ENCODE measurements at places on chromosomes 16 and 17. TPM values are rescaled to one million over a fixed set of nuclear protein-coding genes. Genes with fewer than 3 reads are reported as not detected.

DNA sequence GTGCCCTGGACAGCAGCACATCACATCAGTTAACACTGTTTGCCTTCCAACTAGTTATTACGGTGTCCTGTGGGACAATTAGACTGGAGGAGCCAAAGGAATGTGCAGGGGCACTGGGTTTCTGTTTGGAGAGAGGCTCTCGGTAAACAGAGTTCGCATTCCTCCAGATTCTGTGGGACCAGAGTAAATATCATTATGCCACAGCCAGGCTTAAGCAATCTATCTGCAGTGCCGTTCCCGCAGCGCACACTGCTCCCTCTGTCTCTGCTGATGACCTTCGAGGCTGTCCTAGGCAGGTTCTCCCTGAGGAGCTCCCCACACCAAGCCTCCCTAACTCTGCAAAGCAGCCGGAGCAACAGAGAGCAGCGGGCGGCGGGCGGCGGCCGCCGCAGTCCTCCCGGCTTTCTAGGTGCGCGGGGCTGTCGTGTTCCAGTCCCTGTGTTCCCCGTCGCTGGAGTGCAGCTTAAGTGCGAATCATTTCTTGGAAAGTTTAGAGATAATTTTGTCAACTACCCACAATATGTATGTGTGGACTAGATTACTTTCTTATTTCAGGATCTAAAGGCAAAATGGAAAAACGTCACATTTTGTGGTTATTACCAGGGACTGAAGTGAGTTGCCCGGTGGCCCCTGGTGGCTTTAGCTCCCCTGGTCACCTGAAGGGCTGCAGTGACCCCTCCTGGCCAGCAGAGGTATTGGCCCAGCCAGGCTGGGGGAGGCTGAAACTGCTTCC is 43.3 kb downstream of the PGS1 start:
- no peaks in the 10 kb centered on the region for H3K27me3 ChIP-seq
- H3K27ac ChIP-seq: no peak overlapping the region
- H3K4me1 ChIP-seq: peaks cover 3% of the 10 kb centered on the region
- H3K4me3 ChIP-seq: no peak overlapping the region
- peaks cover 56% of the 10 kb centered on the region for H3K36me3 ChIP-seq

DNA sequence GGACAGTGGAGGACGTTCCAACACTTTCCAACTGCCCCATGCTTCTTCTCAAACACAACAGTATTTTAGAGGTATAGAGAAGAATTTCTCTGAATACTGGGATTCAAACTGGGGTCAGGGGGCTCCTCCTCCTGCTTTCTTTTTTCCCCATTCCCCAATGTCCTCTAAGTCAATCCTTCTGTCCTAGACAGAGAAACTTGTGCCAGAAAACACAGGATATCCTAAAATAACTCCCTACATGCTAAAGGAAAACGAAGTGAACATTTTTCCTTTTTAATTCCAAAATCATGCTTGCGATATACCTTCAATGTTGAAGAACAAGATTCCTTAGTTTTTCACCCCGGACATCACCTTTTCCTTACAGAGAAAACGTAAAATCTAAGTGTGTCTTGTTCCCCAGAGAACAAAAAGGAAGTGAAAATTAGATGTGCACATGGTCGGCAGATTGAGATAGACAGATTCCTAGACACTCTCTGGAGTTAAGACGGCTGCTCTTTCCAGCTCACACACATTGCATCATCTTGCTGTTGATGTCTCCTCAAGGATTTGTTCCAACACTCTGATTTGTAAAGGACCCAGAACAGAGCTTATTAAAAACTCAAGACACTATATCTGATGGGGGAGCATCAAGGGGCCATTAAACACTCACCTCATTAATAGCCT is 228.2 kb downstream of the GRIN2A start:
- H3K4me3 ChIP-seq: no peak overlapping the region
- no peak overlapping the region for H3K27ac ChIP-seq
- no peak for DNase-seq
- peaks cover 99% of the 10 kb centered on the region for H3K27me3 ChIP-seq
- no peaks in the 10 kb centered on the region for H3K36me3 ChIP-seq

GRCh38 chr17:30376621-30377452 is 1.9 kb upstream of the CPD start:
- peaks cover 8% of the 10 kb centered on the region for H3K4me1 ChIP-seq
- no peaks in the 10 kb centered on the region for H3K36me3 ChIP-seq
- no peak overlapping the region for H3K4me3 ChIP-seq
- DNase-seq: no peak
- peaks cover 7% of the 10 kb centered on the region for H3K27me3 ChIP-seq

- no peaks in the 10 kb centered on the region for H3K36me3 ChIP-seq
- no peak overlapping the region for H3K27ac ChIP-seq
- peaks cover 10% of the 10 kb centered on the region for H3K27me3 ChIP-seq
- no peak overlapping the region for H3K4me3 ChIP-seq
- H3K4me1 ChIP-seq: peaks cover 6% of the 10 kb centered on the region
Observed at GRCh38 chr17:38349097-38349730, 2.4 kb upstream of the SOCS7 start.

GRCh38 chr16:73027685-73028111 is 20.2 kb downstream of the ZFHX3 start:
- H3K4me3 ChIP-seq: no peak overlapping the region
- H3K4me1 ChIP-seq: peaks cover 18% of the 10 kb centered on the region
- H3K27ac ChIP-seq: no peak overlapping the region
- H3K27me3 ChIP-seq: peaks cover 93% of the 10 kb centered on the region
- no peaks in the 10 kb centered on the region for H3K36me3 ChIP-seq
- DNase-seq: peak; percentile 47

SULT1A2 gene
- total RNA-seq: 0.29 TPM

DNA sequence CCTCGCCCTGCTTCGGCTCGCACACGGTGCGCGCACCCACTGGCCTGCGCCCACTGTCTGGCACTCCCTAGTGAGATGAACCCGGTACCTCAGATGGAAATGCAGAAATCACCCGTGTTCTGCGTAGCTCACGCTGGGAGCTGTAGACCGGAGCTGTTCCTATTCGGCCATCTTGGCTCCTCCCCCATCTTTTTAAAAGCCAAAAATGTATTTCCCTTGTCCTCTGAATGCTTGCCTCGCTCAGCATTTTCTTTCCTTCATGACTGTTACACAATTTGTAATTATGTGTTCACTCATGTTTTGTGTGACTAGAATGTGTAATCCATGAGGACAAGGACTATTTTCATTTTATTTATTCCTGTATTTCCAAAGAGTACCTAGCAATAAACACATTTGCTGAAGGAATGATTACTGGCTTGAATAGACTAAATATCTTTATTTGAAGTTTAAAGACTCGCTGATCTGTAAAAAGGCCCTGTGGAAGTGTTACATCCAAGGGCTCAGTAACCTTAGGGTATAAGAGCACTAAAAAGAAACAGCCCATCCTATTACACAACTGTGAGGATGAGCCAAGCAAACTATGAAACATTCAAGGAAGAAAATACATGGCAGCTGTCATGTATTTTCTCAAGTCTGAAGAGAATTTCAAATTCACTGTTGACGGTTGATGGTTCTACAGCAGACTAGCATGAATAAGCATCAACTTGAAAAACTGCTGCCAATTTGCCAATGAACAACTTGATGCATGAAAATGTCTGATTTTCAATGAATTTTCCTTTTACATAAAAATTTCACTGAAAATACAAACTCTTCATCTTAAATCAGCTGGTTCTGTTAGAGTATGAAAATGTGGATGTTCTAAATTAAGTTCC is 192.6 kb downstream of the MYO1D start:
- no peaks in the 10 kb centered on the region for H3K4me1 ChIP-seq
- no peak for DNase-seq
- peak overlapping the region; percentile 24 for H3K4me3 ChIP-seq
- no peak overlapping the region for H3K27ac ChIP-seq
- no peaks in the 10 kb centered on the region for H3K27me3 ChIP-seq

DNA sequence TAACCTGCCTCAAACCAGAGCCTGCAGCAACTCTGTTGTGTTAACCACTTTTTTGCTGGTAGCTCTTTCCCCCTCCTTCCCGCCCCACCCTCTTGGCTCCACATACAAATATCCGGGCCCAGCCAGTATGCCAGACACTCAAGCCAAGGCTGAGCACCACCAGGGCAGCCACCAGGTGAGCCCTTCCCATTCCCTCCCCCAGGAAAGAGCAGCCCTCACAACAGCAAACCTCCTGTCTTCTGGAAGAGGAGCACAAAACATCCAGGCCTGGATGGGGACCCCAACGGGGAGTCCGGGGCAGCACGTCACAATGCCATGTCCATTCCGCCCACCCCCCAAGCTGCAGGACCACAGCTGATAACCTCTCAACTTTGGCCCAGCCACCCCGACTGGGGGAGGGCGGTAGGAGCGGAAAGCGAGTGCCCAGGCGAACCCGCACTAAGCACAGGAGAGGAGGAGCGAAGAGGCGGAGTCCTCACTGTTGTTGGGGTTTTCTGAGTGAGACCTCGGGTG is 757 bp downstream of the ORMDL3 start:
- H3K4me1 ChIP-seq: no peaks in the 10 kb centered on the region
- peak; percentile 88 for DNase-seq
- H3K27ac ChIP-seq: peak overlapping the region; percentile 69

CX3CL1 gene
- 0.82 TPM for total RNA-seq

- H3K4me1 ChIP-seq: no peaks in the 10 kb centered on the region
- peak overlapping the region; percentile 90 for H3K4me3 ChIP-seq
- H3K27me3 ChIP-seq: peaks cover 10% of the 10 kb centered on the region
- H3K27ac ChIP-seq: no peak overlapping the region
Observed at GRCh38 chr16:2204416-2205103, 694 bp upstream of the MLST8 start.

DNA sequence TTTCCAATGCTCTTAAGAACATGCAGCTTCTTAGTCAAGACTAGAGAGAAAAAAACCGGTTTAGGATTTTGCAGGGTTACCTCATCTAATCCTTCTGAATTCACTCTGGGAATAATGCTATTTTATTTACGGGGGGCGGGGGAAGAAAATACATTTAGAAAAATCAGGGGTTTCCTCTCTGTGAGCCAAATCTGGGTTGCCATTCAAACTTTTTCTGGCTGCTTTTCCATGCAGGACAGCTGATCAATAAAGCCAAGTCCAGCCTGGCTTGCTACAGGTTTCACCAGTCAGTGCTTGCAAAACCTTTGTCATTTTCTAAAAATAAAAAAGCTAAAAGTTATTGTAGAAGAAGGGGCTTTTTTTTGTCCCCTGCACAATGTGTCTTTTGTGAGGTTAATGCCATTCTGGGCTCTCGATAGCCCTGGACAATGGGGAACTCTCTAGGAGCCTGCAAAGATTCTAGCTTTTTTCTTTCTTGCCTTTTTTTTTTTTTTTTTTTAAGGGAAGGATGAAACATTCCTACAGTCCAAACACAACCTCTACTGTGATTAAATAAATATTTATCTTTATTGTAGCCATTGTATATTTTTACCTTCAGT is 13.1 kb upstream of the ZFHX3 start:
- no peak overlapping the region for H3K4me3 ChIP-seq
- no peak overlapping the region for H3K27ac ChIP-seq
- DNase-seq: peak; percentile 38
- H3K4me1 ChIP-seq: peaks cover 6% of the 10 kb centered on the region
- no peaks in the 10 kb centered on the region for H3K36me3 ChIP-seq
- peaks cover 88% of the 10 kb centered on the region for H3K27me3 ChIP-seq

- peaks cover 70% of the 10 kb centered on the region for H3K27me3 ChIP-seq
- H3K4me1 ChIP-seq: no peaks in the 10 kb centered on the region
- DNase-seq: peak; percentile 60
- no peak overlapping the region for H3K27ac ChIP-seq
- no peak overlapping the region for H3K4me3 ChIP-seq
Observed at GRCh38 chr16:1859650-1860049, 12.3 kb downstream of the MEIOB start.

OTOP2 gene
- total RNA-seq: not detected

- no peaks in the 10 kb centered on the region for H3K36me3 ChIP-seq
- no peak overlapping the region for H3K27ac ChIP-seq
- H3K4me1 ChIP-seq: no peaks in the 10 kb centered on the region
Observed at GRCh38 chr17:57033296-57033695, 51.8 kb upstream of the AKAP1 start.

NOD2 gene
- 0.33 TPM for total RNA-seq

ARL5C gene
- total RNA-seq: not detected

- no peak overlapping the region for H3K4me3 ChIP-seq
- no peak overlapping the region for H3K27ac ChIP-seq
- peaks cover 3% of the 10 kb centered on the region for H3K4me1 ChIP-seq
- no peak for DNase-seq
- H3K27me3 ChIP-seq: peaks cover 2% of the 10 kb centered on the region
- H3K36me3 ChIP-seq: peaks cover 58% of the 10 kb centered on the region
Observed at GRCh38 chr17:6648181-6648580, 3.2 kb downstream of the MED31 start.

GRCh38 chr16:78584213-78584860 is 484.9 kb downstream of the WWOX start:
- H3K27me3 ChIP-seq: no peaks in the 10 kb centered on the region
- no peaks in the 10 kb centered on the region for H3K4me1 ChIP-seq
- H3K4me3 ChIP-seq: no peak overlapping the region
- DNase-seq: no peak
- no peak overlapping the region for H3K27ac ChIP-seq

- DNase-seq: no peak
- H3K4me3 ChIP-seq: no peak overlapping the region
- H3K27ac ChIP-seq: no peak overlapping the region
- H3K27me3 ChIP-seq: peaks cover 46% of the 10 kb centered on the region
- no peaks in the 10 kb centered on the region for H3K36me3 ChIP-seq
- peaks cover 6% of the 10 kb centered on the region for H3K4me1 ChIP-seq
Observed at GRCh38 chr17:15894258-15894657, 50.7 kb upstream of the ADORA2B start.

- H3K27me3 ChIP-seq: no peaks in the 10 kb centered on the region
- peak; percentile 93 for DNase-seq
- H3K36me3 ChIP-seq: no peaks in the 10 kb centered on the region
- no peak overlapping the region for H3K4me3 ChIP-seq
- peaks cover under 1% of the 10 kb centered on the region for H3K4me1 ChIP-seq
Observed at GRCh38 chr17:79970576-79971068, 65.0 kb downstream of the TBC1D16 start.

CBFA2T3 gene
- total RNA-seq: 0.97 TPM

GRCh38 chr16:11355862-11356261 is 10.6 kb downstream of the RMI2 start:
- H3K4me3 ChIP-seq: no peak overlapping the region
- no peaks in the 10 kb centered on the region for H3K27me3 ChIP-seq
- no peaks in the 10 kb centered on the region for H3K36me3 ChIP-seq
- H3K27ac ChIP-seq: no peak overlapping the region
- DNase-seq: no peak
- peaks cover 6% of the 10 kb centered on the region for H3K4me1 ChIP-seq

GRCh38 chr17:11342138-11342537 is 101.1 kb downstream of the SHISA6 start:
- no peaks in the 10 kb centered on the region for H3K4me1 ChIP-seq
- H3K36me3 ChIP-seq: no peaks in the 10 kb centered on the region
- H3K27me3 ChIP-seq: no peaks in the 10 kb centered on the region

CHST5 gene
- total RNA-seq: 1.1 TPM

- no peaks in the 10 kb centered on the region for H3K36me3 ChIP-seq
- H3K27ac ChIP-seq: no peak overlapping the region
- no peak for DNase-seq
Observed at GRCh38 chr16:9081158-9081557, 10.3 kb upstream of the HAPSTR1 start.

- no peak overlapping the region for H3K4me3 ChIP-seq
- H3K4me1 ChIP-seq: peaks cover 10% of the 10 kb centered on the region
- no peak overlapping the region for H3K27ac ChIP-seq
- peak; percentile 60 for DNase-seq
- H3K27me3 ChIP-seq: no peaks in the 10 kb centered on the region
- peaks cover 47% of the 10 kb centered on the region for H3K36me3 ChIP-seq
Observed at GRCh38 chr17:4944554-4945175, 3.7 kb downstream of the PFN1 start.
